ENCODE measurements at places on chromosomes 7 and 10.

GRCh38 chr10:124703778-124704427 lies 40.3 kb downstream of the FAM53B start:
- no peak for DNase-seq

DNA sequence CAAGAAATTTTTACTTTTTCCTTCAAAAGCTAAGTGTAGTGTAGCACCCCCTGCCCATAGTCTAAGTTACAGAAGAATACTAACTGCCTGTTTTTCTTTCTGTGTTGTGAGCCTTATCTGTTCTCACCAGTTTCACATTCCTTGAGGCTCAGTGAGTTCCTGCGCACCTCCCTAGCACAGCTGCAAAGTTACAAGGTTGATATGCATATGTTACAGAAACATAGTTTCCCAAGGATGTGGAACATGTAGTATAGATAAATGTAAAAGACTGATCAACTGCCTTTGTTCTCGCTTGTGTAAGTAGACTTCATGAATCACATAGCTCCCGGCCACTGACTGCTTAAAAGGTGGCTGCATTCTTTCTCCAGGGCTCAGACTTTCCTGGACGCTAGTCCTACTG lies 6.7 kb upstream of the ZNF33B start:
- DNase-seq: no peak

DNA sequence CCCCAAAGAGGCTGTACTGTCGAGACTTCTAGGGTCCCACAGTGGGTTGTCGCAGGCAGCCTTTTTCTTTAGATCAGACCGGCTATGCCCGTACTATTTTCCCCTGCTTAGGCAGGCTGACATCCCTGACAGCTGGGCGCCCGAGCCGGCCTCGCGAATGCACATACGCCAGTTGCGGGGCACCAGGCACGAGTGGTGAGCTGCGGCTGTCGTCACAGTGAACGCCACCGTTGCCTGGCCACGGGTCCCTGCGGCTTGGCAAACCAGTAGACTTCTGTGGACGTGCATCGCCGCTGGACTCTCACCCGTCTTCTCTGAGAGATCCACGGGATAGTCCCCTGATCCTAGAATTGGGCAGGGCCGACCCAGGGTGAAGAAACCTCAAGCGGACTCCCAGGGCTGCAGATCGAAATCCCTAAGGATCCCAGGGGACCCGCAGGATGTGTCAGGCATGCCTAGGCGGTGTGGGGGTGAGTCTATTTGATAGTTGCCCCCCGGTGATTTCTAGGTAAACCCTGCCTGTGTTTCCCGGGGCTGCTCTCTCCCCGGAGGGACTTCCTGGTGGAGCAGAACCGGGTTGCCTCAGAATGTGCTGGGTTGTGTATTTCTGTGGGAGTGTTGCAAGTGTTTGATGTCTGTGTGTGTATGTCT lies 33.0 kb upstream of the ZNF273 start:
- no peak for DNase-seq

DNA sequence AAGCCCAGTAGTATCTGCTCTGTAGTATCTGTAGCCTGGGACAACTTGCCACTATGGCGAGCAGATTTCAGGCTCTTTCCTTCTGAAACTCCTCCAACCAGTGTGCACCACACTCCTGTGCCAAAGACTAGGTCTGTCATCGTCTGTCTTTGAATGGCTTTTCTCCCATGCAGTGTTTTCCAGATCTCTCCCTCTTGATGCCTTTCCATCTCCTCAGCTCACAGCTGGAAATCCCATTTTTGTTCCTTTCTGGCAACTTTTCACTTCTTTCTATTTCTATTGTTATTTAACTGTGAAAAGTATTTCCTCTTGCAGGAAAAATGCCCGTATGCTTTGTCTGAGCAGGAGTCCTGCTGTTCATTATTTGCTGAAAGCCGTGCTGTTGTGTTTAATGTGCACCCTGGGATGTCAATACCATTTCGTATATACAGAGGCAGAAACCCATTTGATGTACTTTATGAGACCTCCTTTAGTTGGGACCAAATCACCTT lies 373.7 kb downstream of the PHTF2 start:
- DNase-seq: no peak

DNA sequence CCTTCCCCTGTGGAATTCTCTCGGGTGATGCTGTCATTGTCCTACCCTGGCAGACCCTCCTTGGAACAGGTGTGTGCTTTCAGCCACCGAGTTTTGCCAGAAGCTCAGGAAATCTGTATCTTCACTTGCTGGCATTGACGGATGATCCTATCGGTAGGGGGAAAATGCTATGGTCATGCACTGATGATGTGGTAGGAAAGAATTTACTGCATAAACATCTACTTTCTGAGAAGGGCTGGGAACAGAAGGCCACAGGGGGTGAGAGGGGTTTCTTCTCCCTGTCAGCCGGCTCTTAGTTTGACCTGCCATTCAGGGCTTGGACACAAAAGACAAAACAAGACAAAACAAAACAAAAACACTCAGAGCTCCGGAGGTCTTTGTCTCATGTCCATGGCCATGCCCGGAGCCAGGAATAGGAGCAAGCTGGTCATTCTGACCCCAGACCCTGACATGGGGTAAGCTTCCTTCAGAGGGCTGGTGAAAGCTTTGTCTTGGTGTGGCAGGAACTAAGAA lies 43.6 kb upstream of the CARD11 start:
- DNase-seq: no peak
